CD14-positive monocyte (primary cell): ENCODE measurements at places on chromosomes 16 and 17.
A peak's percentile ranks its signal among the peaks of the same experiment; 100 is the strongest.

GRCh38 chr17:8051831-8052230, 13.0 kb downstream of the ALOX15B start:
- no peak for DNase-seq

- no peak for DNase-seq
Measured at GRCh38 chr17:9410301-9410700, 165.3 kb downstream of the STX8 start.

DNA sequence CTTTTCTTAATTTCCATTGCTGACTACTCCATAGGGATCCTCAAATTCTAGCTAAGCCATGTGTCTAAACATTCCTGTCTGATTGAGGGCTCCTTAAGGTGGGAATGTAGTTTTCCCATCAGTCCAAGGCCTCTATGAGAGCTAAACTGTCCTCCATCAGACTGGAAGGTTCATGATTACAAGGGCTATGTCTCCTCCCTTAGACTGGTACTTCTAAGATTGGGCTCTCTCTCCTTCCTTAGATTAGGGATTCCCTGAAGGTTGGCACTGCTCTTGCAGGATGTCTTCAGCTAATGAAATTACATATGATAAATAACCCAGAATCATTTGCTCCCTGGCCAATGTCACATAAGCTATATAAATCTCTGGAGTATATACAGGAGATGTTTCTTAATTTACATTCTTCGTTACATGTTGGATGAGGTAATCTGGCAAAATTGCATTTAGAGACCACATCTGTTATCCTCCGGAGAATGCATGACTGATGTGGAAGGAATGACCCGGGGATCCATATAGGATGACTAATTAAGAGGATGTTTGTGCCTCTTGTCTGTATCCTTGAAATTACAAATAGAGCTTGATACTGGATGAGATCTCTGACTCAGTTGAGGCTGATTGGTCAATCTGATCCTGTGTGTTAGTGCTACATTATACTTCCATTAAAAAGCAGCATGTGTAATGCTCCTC, 14.2 kb downstream of the B4GALNT2 start:
- DNase-seq: no peak

DNA sequence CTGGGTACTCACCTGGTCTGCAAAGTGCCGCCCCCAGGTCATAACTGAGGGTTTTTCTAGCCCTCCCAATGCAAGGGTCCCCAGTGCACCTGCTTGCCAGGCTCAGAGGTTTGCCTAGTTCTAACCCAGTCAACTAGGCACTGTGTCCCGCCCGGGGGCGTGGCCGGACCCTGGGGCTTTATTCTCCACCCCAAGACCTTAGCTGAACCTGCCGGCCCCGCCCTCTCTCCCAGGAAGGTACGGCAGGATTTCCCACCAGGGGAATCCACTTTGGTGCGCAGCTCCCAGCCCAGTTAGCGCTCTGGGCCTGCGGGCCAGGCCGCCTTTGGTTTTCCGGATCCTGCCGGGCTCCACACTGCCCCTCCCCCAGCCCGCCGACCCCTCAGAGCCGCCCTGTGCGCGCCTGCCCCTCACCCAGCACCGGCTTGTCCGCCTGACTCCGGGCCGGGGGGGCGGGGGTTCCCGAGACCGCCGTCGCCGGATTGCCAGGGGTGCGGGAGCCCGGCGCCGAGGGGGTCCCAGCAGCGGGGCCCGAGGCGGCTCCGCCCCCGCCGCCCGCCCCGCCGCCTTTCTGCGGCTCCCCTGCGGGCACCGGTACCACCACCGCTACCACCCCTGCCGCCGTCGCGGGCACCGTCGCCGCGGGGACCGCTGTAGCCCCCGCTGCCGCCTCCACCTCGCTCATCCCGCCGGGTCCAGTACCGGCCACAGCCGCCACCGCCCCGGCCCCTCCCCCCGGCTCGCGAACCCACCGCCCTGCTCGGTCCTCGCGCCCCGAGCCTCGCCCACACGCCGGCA, 424 bp downstream of the YBX2 start:
- no peak for DNase-seq

- DNase-seq: peak; percentile 57
Measured at GRCh38 chr16:50735629-50736122, 6.2 kb upstream of the CYLD start.

DNA sequence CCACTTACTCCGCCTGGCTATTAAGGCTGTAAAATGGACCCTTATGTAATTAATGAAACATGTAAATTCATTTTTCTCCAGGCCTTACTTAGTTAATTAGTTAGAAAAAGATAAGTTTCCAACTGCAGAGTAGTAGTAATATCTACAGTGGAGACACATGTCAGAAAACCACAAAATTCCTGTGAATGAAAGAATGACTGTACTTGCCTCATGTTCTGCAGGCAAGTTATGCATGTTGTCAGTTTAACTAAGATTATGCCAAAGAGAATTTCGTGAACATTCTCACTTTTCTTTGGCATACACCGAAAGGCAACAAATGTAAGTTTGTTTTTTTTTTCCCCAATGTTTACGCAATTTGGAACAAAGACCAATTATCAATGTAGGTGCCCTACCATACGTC, 16.8 kb upstream of the CCL1 start:
- no peak for DNase-seq

DNA sequence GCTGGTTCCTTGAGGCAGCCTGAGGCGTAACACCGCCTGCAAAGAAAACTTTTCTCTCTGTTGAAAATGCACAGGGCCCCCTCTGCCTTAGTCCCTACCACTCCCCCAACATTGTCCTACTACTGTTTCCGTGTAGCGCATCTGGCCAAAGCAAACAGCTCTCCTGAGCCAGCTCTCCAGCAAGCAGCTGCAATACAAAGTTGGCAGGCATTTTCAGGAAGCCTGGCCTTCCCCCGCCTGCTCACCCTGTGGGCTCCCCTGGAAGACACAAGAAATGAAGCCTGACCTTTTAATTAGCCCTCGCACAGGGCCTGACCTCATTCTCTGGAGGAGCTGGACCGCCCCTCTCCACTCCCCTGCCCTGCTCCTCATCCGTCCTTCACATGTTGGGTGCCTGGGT, 66.7 kb downstream of the SOX9 start:
- DNase-seq: no peak
